ENCODE measurements at places on chromosomes 13 and 19.

GRCh38 chr19:28932446-28932845, 280.5 kb downstream of the UQCRFS1 start:
- no peak for DNase-seq

DNA sequence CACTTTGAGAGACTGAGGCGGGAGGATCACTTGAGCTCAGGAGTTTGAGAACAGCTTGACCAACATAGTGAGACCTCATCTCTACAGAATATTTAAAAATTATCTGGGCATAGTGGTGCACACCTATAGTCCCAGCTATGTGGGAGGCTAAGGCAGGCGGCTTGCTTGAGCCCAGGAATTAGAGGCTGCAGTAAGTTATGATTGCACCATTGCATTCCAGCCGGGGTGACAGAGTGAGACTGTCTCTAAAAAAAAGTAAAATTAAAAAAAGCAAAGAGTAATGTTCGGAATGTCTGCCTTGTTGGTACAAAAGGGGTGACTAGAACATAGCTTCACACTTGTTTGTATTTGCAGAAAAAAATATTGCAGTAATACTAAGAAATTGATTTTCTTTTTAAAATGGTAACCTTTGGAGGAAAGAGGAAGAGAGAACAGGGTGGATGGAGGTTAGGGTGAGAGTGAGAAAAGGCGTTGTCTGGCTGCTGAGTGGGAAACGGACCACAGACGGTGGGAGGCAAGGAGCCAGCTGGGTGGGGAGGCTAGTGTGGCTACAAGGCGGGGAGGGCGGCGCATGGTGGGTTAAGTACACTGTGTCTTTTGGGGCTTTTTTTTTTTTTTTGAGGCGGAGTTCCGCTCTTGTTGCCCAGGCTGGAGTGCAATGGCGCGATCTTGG, 10.2 kb downstream of the PPP1R14A start:
- no peak for DNase-seq

GRCh38 chr13:46181840-46182490, at the start of gene LCP1:
Gene LCP1 (minus strand): TSS chr13:46182177. CDS start chr13:46159662, 22,515 bp downstream.
- no peak for DNase-seq

DNA sequence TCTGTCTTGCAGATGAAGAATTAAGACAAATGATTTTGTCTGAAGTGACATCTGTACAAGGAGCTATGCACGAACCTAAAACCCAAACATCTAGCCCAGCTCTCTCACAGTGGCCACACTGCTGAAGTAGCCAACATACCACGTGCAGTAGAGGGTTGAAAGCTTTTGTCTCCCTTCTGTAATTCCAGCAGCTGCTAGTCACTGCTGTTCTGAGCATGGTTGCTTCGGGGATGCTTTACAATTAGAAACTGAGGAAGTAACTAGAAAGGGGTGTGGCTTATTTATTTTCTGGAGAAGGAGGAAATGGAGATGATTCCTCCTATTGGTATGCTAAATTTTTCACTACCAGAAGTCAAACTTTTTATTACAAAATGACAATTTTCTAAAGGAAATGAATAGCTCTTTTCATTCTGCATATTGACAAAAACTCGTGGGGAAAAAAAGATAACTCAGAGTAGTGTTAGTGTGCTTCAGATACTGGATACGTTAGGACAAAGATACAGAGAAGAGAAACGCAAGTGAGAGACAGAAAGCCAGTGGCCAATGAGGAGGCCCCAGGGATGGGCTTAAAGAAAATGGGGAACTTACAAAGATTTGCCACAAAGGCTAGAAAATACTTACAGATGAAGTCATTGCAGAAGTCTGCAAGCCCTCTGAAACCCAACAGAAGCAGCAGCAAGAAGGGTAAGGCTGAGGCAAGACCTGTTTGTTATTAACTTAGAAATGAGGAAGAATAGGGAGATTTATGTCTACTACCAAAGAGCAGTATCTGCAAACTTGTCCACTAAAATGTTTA, 192.7 kb upstream of the MIR17HG start:
- DNase-seq: no peak

DNA sequence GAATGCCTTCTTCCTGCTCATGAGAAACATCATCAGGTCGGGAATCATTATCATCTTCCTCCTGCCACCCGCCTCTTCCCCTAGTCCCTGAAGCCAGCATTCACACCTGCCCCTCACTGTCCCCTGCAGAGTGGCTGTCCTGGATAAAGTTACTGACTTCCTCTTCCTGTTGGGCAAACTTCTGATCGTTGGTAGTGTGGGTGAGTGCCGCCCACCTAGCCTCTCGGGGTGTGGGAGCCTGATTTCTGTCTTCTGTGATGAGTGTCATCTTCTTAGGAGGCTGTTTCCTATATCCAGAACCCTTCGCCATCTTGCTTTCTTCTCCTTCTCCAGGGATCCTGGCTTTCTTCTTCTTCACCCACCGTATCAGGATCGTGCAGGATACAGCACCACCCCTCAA, 12.5 kb downstream of the SLC44A2 start:
- DNase-seq: no peak

DNA sequence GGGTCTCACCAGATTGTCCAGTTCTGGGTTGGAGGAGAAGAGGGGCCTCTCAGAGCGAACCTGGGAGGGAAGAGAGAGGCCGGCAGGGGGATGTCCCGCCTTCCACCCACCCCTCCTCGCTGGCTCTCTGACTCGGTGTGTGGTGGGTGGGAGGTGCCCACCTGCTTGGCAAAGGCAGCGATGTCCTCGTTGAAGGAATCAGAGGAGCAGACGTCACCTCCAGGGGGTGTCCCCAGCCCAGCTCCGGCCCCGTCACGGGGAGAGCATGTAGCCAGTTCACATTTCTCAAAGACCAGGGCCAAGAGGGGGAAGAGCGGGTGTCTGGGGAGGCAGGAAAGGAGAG, 2.7 kb downstream of the MEIS3 start:
- DNase-seq: no peak

GRCh38 chr13:81020010-81020409, 679.1 kb upstream of the SPRY2 start:
- no peak for DNase-seq

DNA sequence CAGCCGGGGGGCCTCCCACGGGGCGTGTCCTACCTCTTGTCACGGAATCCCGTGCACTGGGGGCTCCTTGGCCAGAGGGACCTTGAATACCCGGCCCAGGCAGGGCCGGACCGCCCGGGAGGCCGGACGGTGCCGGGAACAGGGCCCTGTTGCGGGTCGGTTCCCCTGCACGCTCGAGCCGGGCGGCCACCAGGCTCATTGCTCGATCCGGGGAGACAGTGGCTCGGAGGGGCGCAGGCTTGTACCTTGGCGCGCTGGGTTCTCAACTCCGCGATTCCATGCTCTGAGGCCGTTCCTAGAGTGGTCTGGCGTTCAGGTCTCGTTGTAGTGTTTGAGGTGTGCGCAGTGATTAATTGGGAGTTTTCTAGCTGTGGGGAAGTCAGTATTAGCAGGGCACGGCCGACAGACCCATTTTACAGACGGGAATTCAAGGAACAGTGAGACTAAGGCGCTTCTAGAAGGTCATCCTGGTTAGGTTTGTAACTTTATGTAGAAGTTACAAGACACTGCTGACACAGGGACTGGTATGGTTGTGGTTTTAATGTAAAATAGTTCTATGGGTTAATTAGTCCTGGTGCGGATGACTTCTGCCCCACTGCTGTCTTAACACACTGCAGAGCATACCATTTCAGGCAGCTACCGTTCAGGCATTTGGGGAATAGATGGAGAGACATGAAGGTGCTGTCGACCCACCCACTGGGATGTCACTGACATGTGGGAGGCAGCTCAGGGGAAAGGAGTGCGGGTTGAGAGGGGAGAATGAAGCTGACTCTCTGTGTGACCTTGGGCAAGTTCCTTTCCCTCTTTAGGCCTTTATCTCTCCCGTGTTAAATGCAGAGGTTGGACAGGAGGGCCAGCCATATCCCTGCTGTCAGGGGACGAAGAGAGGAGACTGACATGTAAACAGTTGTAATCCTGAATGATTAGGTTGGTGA, 592 bp downstream of the CLPTM1 start:
- DNase-seq: no peak

DNA sequence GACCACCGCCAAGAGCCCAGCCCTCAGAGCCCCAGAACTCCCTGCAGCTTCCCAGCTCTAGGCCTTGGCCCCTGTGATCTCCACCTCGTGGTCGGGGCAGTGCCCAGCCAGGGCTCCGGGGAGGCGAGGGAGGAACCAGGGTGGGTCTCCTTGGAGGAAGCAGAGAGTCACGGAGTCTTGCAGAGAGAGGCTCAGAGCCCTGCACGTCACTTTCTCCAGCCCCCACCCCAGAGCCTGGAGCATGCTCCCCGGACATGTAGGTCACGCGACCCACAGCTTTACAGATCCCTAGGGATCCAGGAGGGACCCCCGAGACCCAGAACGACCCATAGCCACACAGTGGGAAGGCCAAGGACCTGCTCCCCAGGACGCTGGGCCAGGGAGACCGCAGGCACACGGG, 11.9 kb downstream of the GADD45B start:
- no peak for DNase-seq

GRCh38 chr13:78102741-78103140, 184.1 kb upstream of the EDNRB start:
- DNase-seq: no peak

- no peak for DNase-seq
Observed at GRCh38 chr19:10478476-10478875, 24.7 kb downstream of the KEAP1 start.

- no peak for DNase-seq
Observed at GRCh38 chr19:8097681-8098567, 45.4 kb downstream of the CCL25 start.

GRCh38 chr13:99893567-99893966, 78.0 kb downstream of the ZIC5 start:
- no peak for DNase-seq

GRCh38 chr19:56660381-56661107, 11.0 kb downstream of the ZNF835 start:
- no peak for DNase-seq

- DNase-seq: peak; percentile 65
Observed at GRCh38 chr19:33214596-33214995, 11.1 kb downstream of the SLC7A10 start.

DNA sequence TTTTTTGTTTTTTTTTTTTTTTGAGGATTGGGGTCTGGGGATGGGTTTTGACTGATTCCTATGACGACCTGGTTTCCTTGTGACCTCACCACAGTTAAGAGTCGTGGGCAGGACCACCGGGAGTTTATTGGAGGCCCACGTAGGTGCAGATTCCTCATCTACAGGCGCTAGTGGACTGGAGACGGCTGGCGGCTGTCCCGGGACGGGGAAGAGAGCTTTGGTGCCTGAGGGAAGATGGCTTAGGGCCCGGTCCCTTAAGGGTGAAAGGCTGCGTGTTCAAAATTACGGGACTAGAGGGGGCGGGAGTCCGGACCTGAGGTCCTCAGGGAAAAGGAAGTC, 682 bp upstream of the TEAD2 start:
- peak; percentile 24 for DNase-seq

GRCh38 chr19:14116918-14117578, 514 bp downstream of the PRKACA start:
- DNase-seq: peak; percentile 32

DNA sequence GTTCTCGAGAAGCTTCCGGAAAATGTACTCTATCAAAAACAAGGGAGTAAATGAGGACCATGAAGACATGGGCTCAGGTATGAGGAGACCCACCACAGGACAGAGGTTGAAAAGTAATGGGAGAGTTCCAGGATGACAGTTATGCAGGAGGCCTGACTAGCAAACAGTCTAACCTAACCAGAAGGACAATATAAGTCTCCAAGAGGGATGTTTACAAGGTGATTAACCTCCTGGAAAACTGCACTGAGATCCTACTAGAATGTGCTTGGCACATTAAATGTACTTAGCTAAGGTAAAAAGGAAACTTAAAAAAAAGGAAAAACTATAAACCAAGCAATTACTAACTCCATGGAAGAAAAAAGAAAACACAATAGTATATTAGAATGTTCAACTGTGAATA, 258.3 kb downstream of the KLF5 start:
- no peak for DNase-seq

DNA sequence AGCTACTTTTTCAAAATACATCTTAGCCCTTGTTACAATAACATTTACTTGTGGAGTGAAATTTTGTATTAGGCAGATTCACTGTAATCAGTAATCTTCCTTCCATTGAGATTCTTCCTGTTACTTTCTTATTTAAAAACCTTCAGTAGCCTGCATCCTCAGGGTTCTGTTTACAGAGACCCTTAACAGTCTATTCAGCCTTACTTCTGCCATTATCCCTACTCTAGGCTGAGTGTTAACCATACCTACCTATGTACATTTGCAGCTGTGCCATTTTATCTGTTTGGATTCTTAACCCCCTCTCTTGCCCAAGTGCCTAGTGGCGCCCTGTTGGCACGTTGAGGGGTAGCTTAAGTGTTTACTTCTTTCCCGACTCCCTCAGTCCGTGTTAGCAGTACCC, 71.9 kb downstream of the LRCH1 start:
- no peak for DNase-seq

- DNase-seq: no peak
Observed at GRCh38 chr13:102847272-102848234, 1.7 kb downstream of the ERCC5 start.

GRCh38 chr13:39676315-39676876, 20.9 kb downstream of the COG6 start:
- DNase-seq: no peak

- DNase-seq: peak; percentile 54
Observed at GRCh38 chr19:29415507-29415906, 110.3 kb upstream of the VSTM2B start.

DNA sequence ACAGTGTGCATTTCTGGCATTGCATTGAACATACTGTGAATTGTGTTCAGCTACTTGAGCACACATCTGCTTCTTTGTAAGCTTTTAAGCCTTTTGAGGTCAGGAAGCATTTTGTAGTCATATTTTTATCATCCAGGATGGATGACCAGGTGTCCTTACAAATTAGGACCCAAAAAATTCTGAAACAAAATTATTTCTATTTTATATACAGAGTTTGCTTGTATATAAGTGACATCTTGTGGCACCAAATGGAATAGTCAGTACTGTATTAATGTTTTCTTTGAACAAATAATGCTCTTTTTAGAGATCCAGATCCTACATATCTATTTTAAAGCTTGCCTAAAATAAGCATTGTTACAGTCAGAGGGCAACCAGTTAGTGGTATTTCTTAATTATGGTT, 9.5 kb upstream of the SUPT20H start:
- DNase-seq: no peak

- DNase-seq: no peak
Observed at GRCh38 chr13:98212763-98213162, 35.7 kb upstream of the RNF113B start.

DNA sequence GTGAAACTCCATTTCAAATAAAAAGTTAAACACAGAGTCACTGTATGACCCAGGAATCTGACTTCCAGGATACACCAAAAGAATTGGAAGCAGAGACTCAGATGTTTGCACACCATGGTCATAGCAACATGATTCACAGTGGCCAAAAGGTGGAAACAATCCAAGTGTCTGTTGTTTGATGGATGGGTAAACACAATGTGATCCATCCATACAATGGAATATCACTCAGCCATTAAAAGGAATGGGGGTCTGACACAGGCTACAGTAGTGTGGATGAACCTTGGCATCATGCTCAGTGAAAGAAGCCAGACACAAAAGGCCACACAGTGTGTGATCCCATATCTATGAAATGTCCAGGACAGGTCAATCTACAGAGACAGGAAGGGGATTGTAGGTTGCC, 174.3 kb downstream of the PTPRS start:
- DNase-seq: no peak

All from WTC11 (cell line).